ENCODE measurements at places on chromosomes 2 and 18. TPM values are rescaled to one million over a fixed set of nuclear protein-coding genes. Genes with fewer than 3 reads are reported as not detected.
A peak's percentile ranks its signal among the peaks of the same experiment; 100 is the strongest.

The ZAP70 gene
- not detected for total RNA-seq

GRCh38 chr2:144582651-144583380 is 62.9 kb upstream of the ZEB2 start:
- no peaks in the 10 kb centered on the region for H3K36me3 ChIP-seq
- H3K4me1 ChIP-seq, result peaks cover 37% of the 10 kb centered on the region
- H3K27me3 ChIP-seq, result no peaks in the 10 kb centered on the region

The LRRC30 gene
- not detected for total RNA-seq

- no peak overlapping the region for H3K4me3 ChIP-seq
- H3K27ac ChIP-seq, result no peak overlapping the region
- H3K27me3 ChIP-seq, result no peaks in the 10 kb centered on the region
- H3K36me3 ChIP-seq, result peaks cover 12% of the 10 kb centered on the region
- no peak for DNase-seq
- no peaks in the 10 kb centered on the region for H3K4me1 ChIP-seq
These were observed 37.8 kb downstream of the KCTD18 start for GRCh38 chr2:200471928-200472645.

DNA sequence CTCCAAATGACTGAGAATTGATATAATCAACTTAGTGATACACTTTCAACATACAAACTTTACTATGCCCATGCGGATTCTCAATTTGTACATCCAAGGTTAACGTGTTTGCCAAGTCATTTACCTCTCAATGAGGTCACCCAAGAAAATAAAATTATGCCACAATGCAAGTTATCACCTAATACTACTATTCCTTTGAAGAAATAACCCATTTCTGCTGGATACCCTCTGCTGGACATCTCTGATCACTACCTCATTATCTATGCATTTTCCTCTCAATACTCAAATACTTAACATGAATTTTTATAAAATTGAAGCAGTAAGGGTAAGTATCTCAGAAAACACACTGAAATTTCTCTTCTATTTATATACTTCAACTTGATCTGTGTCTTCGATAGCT is 12.7 kb downstream of the HNRNPLL start:
- no peak overlapping the region for H3K27ac ChIP-seq
- H3K4me3 ChIP-seq, result no peak overlapping the region
- DNase-seq, result no peak

DNA sequence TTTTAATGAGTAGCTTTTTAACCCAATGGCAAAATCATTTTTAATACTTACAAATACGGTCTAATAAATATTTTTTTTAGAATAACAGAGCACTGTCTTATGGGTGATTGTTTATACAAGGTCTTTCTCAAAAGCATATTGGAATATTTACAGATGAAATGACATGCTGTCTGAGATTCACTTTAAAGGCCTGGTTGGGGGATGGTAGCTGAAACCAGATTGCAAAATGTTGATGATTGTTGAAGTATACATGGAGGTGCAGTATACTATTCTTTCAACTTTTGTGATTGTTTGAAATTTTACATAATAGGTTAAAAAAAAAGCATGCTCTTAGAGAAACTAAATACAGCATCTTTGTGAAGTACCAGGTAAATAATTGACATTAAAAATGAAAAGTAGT is 111.2 kb downstream of the FMNL2 start:
- no peaks in the 10 kb centered on the region for H3K27me3 ChIP-seq
- H3K4me1 ChIP-seq, result peaks cover 22% of the 10 kb centered on the region
- H3K27ac ChIP-seq, result no peak overlapping the region
- no peak overlapping the region for H3K4me3 ChIP-seq
- DNase-seq, result no peak
- H3K36me3 ChIP-seq, result no peaks in the 10 kb centered on the region

DNA sequence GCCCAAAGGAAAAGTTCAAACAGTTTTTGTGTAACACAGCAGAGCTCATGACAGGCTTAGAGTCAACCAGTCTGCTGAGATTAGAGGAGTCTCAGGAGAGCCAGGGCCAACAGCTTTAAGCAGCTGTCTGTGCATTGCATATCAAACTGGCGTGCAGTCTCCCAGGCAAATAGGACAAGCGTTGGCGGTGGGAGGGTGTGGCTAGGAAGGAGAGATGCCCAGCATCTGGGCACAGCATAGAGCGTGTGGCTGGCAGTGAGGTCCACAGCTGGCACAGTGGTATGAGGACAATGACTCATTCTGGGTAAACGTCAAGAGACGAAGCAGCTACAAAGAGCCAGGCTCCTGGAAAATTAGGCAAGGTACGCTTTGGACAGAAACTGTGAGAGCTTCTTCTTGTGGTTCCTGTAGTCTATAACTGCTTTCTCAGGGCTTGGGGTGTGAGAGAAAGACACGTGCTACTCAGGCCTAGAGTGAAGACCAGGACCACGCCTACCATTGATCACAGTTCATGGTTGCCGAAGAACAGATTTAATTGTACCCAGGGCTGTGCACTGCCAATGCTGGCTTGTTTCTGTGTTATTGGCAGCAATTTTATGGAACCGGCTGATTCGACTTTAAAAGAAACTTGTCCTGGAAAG is 14.8 kb downstream of the ZAP70 start:
- no peak overlapping the region for H3K27ac ChIP-seq
- no peaks in the 10 kb centered on the region for H3K27me3 ChIP-seq
- no peak overlapping the region for H3K4me3 ChIP-seq

GRCh38 chr2:9378433-9379390 is 44.6 kb downstream of the ITGB1BP1 start:
- DNase-seq, result peak; percentile 60
- peak overlapping the region; percentile 73 for H3K27ac ChIP-seq
- H3K4me1 ChIP-seq, result peaks cover 12% of the 10 kb centered on the region
- no peaks in the 10 kb centered on the region for H3K27me3 ChIP-seq

- H3K27ac ChIP-seq, result no peak overlapping the region
- H3K36me3 ChIP-seq, result no peaks in the 10 kb centered on the region
- no peaks in the 10 kb centered on the region for H3K27me3 ChIP-seq
- no peak overlapping the region for H3K4me3 ChIP-seq
- DNase-seq, result peak; percentile 15
These were observed 9.8 kb upstream of the RNF138 start for GRCh38 chr18:32081881-32082280.

The ASTL gene
- not detected for total RNA-seq

DNA sequence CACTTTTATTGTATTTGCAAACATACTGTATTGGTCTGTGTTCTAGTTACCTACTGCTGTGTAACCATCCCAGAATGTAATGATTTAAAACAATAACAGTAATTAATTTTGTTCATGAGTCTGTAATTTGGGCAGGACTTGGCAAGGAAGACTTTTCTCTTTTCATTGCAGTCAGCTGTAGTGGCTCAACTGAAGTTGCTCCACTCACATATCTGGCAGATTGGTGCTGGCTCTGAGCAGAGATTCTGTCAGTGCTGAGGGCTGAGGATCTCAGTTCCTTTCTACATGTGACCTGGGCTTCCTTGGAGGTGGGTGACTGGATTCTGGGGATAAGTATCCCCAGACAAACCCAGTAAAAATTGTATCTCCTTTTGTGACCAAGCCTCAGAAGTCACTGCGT is 26.6 kb downstream of the PTPN4 start:
- no peak for DNase-seq
- no peak overlapping the region for H3K4me3 ChIP-seq
- no peak overlapping the region for H3K27ac ChIP-seq
- H3K27me3 ChIP-seq, result no peaks in the 10 kb centered on the region
- no peaks in the 10 kb centered on the region for H3K36me3 ChIP-seq

DNA sequence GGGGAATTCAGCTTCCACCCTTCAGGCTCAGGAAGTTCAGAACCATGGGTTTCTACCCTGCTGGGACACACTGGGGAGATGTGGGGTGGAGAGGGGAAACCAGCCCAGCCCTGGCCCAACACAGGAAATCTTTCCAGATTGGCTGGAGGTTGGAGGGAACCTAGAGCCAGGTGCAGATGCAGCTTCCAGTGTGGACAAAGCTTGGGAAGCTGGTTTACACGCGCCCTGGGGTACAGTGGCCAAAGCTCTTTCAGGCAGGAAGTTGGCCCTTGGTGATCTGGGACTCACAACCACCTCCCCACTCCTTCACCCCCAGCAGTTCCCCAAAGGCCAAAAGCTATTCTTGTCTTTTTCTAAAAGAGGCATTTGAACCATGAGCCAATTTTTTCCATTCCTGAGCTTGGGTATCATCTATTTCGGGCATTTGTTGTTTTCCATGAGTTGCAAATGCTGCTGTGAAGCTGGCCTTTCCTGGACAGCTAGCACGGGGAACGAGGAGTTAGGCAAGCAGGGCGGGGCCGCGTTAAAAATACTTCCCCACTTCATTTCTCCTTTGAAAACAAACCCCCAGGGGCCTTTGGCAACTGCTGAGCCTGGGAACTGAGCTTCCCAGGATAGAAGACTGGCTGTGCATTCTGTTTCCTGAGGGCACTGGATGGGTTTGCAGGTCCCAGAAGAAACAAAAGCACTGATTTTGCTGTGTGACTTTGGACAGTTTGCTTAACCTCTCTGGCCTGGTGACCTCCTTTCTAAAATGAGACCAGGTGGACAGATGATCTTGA is 3.1 kb upstream of the ARID5A start:
- H3K4me1 ChIP-seq, result peaks cover 37% of the 10 kb centered on the region
- DNase-seq, result peak; percentile 26
- H3K27me3 ChIP-seq, result no peaks in the 10 kb centered on the region

- no peaks in the 10 kb centered on the region for H3K4me1 ChIP-seq
- H3K4me3 ChIP-seq, result no peak overlapping the region
- H3K27me3 ChIP-seq, result no peaks in the 10 kb centered on the region
These were observed 43.8 kb downstream of the FLACC1 start for GRCh38 chr2:201313362-201313761.

DNA sequence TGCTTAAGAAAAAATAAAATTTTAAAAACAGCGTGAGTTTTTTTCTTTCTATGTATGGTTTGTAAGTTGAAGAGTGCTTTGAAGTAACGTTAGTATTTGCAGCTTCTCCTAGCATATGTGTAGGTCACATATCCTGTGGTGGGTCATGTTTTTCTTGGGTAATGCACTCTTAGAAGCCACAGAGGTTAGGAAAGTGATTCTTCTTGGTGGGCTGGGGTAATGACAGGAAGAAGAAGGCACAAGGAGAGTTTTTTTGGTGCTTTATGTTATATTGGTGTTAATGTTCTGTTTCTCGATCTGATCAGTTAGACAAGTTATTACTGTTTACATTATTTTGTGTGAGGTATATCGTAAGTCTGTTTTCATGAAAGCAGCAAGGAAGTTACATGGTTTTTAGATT is 109.0 kb downstream of the ICA1L start:
- no peaks in the 10 kb centered on the region for H3K4me1 ChIP-seq
- H3K36me3 ChIP-seq, result peaks cover 3% of the 10 kb centered on the region
- H3K27ac ChIP-seq, result no peak overlapping the region
- DNase-seq, result no peak

The C2orf81 gene
- total RNA-seq, result 0.71 TPM

The DBI gene
- total RNA-seq, result 245 TPM

DNA sequence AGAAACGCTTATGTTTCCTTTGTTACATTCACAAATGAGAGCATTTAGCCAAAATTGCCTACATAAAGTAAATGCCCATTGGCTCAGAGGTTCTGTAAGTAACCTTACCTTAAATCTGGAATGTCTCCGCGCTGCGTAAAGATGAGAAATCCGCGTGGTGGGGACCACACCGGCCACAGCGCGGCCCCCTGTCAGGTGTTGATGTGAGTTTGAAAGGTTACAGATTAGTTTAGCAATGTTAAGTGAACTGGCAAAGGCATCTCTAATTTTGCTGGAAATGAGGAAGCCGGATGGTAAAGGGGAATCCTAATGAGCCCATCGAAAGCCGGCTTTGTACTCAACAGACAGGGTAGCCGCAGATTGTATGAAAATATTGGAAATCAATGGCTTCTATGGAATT is 11.8 kb downstream of the SALL3 start:
- no peak overlapping the region for H3K4me3 ChIP-seq
- DNase-seq, result no peak
- no peak overlapping the region for H3K27ac ChIP-seq

DNA sequence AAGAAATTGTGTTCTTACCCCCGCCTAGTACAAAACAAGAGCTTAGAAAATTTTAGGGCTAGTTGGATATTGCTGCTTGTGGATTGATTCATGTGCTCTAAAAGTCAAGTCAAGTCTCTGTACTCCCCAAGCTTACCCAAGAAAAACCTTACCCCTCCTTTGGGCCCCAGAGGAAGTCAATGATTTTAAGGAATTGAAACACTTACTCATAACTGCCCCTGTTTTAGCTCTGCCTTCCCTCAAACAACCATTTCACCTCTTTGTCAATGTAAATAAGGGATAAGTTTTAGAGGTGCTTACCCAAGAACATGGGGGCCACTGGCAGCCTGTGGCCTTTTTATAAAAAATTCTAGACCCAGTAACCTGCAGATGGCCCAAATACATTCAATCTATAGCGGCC is 136.6 kb upstream of the RMP24 start:
- H3K4me3 ChIP-seq, result no peak overlapping the region
- no peaks in the 10 kb centered on the region for H3K36me3 ChIP-seq
- no peaks in the 10 kb centered on the region for H3K4me1 ChIP-seq
- no peak overlapping the region for H3K27ac ChIP-seq
- H3K27me3 ChIP-seq, result no peaks in the 10 kb centered on the region

The ALPP gene
- not detected for total RNA-seq

GRCh38 chr2:207012461-207012860 is 73.1 kb downstream of the CPO start:
- no peak overlapping the region for H3K27ac ChIP-seq
- DNase-seq, result peak; percentile 35
- peaks cover 21% of the 10 kb centered on the region for H3K4me1 ChIP-seq
- no peaks in the 10 kb centered on the region for H3K36me3 ChIP-seq

GRCh38 chr18:5909125-5909524 is 13.8 kb upstream of the TMEM200C start:
- no peak for DNase-seq
- H3K4me3 ChIP-seq, result no peak overlapping the region
- H3K36me3 ChIP-seq, result no peaks in the 10 kb centered on the region
- H3K4me1 ChIP-seq, result no peaks in the 10 kb centered on the region
- H3K27me3 ChIP-seq, result no peaks in the 10 kb centered on the region
- no peak overlapping the region for H3K27ac ChIP-seq

- DNase-seq, result no peak
- peaks cover 12% of the 10 kb centered on the region for H3K27me3 ChIP-seq
- H3K4me1 ChIP-seq, result no peaks in the 10 kb centered on the region
- H3K36me3 ChIP-seq, result no peaks in the 10 kb centered on the region
These were observed 53.2 kb downstream of the CIB4 start for GRCh38 chr2:26587994-26588393.

- no peaks in the 10 kb centered on the region for H3K36me3 ChIP-seq
- H3K4me1 ChIP-seq, result no peaks in the 10 kb centered on the region
- no peak overlapping the region for H3K4me3 ChIP-seq
- DNase-seq, result no peak
These were observed 78.9 kb downstream of the COPS8 start for GRCh38 chr2:237164474-237165042.

DNA sequence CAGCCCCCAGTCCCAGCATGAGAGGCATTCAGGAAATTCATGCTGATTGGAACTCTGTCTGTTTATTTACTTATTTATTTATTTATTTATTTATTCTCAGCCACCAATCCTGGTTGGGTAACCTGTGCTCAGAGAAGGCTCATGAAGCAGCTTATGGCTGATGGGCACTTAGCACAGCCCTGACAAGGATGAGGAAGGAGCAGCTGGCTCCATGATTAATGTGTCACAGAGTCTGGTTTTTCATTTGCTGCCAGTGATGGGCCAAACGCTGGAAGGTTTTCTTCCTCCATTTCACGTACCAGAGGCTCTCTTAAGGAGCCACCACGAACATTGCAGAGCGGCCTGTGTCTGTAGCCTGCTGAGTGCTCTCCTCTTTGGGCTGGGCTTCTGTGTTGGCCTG is 28.3 kb upstream of the KCNS3 start:
- H3K27ac ChIP-seq, result no peak overlapping the region
- no peaks in the 10 kb centered on the region for H3K4me1 ChIP-seq
- H3K36me3 ChIP-seq, result no peaks in the 10 kb centered on the region
- H3K27me3 ChIP-seq, result no peaks in the 10 kb centered on the region
- H3K4me3 ChIP-seq, result no peak overlapping the region
- DNase-seq, result no peak

Measured in endothelial cell of umbilical vein (primary cell).